ENCODE measurements at places on chromosomes 12 and 14. TPM values are rescaled to one million over a fixed set of nuclear protein-coding genes. Genes with fewer than 3 reads are reported as not detected.

Gene PLEKHH1
- 0.33 TPM for total RNA-seq

Gene STYK1
- not detected for total RNA-seq

Gene HCAR1
- 1.5 TPM for total RNA-seq

Gene PSMA6
- total RNA-seq, result 190 TPM

Gene NUAK1
- 4.6 TPM for total RNA-seq

Gene AQP6
- total RNA-seq, result 0.17 TPM

Gene KRT8
- total RNA-seq, result 1.5 TPM

Gene RASSF8
- 50.6 TPM for total RNA-seq

Gene MCRS1
- 37.5 TPM for total RNA-seq

Gene PLEKHG7
- total RNA-seq, result not detected

Gene PLEKHD1
- under 0.01 TPM for total RNA-seq

Gene WNT1
- total RNA-seq, result not detected

Gene SLC2A3
- 95.0 TPM for total RNA-seq

Gene RDH12
- not detected for total RNA-seq

Gene SYT1
- total RNA-seq, result 0.51 TPM

Gene LTBR
- total RNA-seq, result 78.4 TPM

Gene ARHGAP9
- total RNA-seq, result under 0.01 TPM

Gene GDF3
- not detected for total RNA-seq

Gene CCDC196
- not detected for total RNA-seq

Gene SLC8A3
- under 0.01 TPM for total RNA-seq

Gene OR4M1
- total RNA-seq, result not detected

Gene GARIN6
- total RNA-seq, result not detected

Gene MYH6
- not detected for total RNA-seq

Gene NTF3
- total RNA-seq, result 1.5 TPM

Gene SLC4A8
- 3.3 TPM for total RNA-seq

Gene CYP46A1
- under 0.01 TPM for total RNA-seq

Gene PPP4R4
- 0.51 TPM for total RNA-seq

Gene HOTAIR
- not detected for total RNA-seq

Gene CFAP54
- 5.1 TPM for total RNA-seq

Gene HOXC10
- total RNA-seq, result not detected

Gene TEX52
- not detected for total RNA-seq

Gene SOAT2
- total RNA-seq, result not detected

Gene GZMB
- not detected for total RNA-seq

Gene TBC1D30
- 0.26 TPM for total RNA-seq

Gene PTPRB
- total RNA-seq, result 0.66 TPM

Gene FOXN4
- total RNA-seq, result not detected

Gene OR4E2
- not detected for total RNA-seq

Gene ACSM4
- total RNA-seq, result not detected

Gene ATN1
- total RNA-seq, result 21.5 TPM

Gene ARID4A
- total RNA-seq, result 10.3 TPM

Gene PZP
- total RNA-seq, result not detected

Gene CLEC1A
- total RNA-seq, result not detected

Gene GPR84
- not detected for total RNA-seq

Gene NR4A1
- 2.1 TPM for total RNA-seq

Data from fibroblast of lung (primary cell).